ENCODE measurements at places on chromosomes 12 and 14.

GRCh38 chr12:80045594-80045993 lies 53.7 kb upstream of the OTOGL start:
- no peak for DNase-seq

DNA sequence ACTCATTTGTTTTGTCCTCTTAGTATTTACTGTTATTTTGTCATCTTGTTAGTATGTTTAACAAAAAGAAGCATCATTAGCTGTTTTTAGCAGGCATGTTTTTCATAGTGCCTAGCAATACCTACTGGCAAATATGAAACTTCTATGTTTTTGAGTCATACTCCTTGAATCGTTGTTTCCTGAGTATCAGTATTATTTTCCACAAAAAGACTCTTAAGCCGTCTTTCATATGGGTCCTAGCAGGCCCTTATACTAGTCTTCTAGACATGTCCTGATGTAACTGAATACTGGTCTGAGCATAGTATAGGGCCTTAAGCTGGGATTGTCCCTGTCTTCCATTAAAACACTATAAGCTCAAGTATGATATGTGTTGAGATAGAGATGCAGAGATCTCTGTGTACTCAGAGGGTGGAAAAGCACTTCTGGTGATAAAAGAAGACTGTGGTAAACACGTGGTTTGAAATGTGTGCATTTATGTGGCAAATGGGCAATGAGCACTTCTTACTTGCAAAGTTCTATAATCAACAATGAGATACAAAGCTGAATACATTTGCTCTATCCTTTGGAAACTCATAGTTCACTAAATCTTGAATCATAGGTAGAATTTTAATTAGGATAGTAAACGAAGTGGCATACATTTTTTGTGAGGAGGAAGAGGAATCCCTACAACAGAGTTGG lies 348.8 kb downstream of the PDZRN4 start:
- no peak for DNase-seq

DNA sequence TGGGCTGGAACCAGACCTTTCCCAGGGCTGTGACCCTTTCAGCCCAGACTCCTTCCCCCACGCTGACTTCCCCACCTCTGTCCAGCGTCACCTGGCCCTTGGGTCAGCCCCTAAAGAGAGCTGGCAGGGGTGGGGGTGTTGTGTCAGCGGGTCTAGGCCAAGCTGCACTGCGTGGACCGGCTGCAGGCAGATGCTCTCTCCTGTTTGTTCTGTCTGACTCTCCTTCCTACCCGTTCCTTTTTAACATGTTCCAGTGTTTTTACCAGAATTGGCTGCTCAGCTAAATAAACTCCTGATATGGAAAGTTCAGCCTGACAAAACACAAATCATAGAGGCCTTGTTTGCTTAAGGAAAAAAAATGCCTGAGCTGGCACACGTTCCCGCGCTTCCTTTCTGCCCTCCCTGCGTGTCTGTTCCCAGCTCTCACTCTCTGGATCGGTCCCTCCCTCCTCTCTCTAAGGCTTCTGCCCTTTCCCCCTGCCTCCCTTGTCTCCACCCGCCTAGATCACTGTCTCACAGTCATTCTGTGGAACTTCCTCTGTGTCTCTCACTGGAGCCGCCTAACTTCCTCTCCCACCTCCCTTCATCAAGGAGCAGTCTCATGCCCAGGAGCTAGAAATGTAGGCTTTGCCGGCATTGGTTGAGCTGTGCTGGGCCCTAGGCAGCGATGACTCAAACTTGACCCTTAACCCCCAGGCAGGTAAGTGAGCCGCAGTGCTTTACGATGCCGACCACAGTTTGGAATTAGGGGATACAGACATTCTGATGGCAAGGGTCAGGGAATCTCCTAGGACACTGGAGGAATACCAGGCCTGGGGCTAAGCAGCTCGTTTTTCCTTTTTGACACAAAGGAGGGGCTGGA lies 15.5 kb upstream of the MLXIP start:
- DNase-seq: no peak

DNA sequence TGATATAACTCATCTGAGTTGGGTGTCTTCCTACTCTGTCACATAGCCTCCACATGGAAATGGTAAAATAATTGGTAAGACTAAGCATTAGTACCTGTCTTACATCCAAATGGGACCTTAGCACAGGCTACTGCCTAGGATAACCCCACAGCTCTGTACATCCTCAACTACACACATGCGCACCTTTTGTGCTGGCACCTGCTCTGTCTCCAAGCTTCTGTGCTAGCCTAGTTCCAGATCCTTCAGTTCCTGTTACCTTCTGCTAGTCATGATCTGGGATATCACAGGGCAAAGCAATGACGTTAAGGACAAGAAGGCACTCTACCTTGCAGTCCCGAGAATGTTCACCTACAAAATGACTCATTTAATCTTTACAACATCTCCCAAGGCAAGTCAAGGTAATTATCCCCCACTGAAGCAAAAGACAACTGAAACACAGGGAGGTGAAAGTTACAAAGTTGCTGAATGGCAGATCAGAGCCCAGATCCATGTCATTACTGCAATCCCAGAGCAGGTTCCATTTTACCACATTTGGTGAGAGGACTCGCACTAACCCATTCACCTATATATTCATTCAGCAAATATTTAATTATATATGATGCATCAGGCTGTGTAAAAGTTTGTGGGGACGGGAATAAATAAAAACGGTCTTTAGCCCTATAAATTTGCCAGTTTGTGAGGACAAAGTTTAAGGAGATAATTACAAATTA lies 61.7 kb downstream of the PPM1H start:
- DNase-seq: no peak

GRCh38 chr12:56537546-56537945 lies 15.9 kb downstream of the RBMS2 start:
- DNase-seq: no peak

GRCh38 chr14:101599234-101599885 lies 38.1 kb downstream of the DIO3 start:
- DNase-seq: no peak

GRCh38 chr12:67539946-67540345 lies 108.6 kb upstream of the DYRK2 start:
- no peak for DNase-seq

GRCh38 chr14:60331201-60332045 lies 82.4 kb downstream of the PPM1A start:
- DNase-seq: peak; percentile 73

GRCh38 chr12:68189821-68190242 lies 30.3 kb upstream of the IFNG start:
- DNase-seq: no peak

GRCh38 chr12:25929142-25929541 lies 29.3 kb upstream of the RASSF8 start:
- DNase-seq: no peak

- no peak for DNase-seq
Measured at GRCh38 chr14:32939254-32940065, 781 bp downstream of the NPAS3 start.

GRCh38 chr14:91227183-91227628 lies 17.3 kb downstream of the GPR68 start:
- no peak for DNase-seq

DNA sequence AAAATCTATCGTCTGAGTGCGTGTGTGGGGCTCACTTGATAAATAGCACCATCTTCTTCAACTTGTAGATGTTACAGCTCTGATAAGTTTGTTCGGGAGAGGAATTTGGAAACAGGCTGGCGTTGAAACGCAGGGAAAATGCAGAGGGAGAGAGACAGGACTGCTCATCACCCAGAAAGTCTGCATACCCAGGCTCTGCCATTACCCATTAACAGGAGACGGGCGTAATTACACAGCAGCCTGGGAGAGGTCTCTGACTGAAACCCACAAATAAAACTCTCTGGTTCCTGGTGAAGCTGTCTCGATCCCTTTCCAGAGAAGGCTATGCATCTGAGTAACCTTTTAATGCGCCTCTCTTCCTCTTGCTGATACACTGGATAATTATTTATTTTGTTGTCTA lies 547.3 kb downstream of the BCL11B start:
- DNase-seq: no peak

DNA sequence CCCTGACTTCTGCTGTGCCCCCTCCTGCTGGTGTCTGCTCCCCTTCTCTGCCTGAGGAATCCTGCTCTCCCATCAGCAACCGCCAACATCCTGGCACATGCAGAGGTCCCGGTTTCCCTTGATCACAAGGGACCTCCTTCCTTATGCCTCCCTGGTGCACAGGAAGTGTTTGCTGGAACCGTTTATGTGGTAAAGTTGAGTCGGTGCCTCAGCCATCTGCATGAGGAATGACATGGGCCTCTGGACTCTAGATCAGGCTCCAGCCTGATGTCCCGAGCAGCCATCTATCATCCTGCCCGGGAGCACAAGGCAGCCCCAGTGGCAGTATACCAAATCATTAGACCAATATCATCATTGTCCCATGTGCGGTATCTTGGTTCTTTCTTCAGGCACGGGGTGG lies 90.4 kb downstream of the BORCS5 start:
- DNase-seq: no peak

- no peak for DNase-seq
Measured at GRCh38 chr12:6274231-6275221, 36.0 kb upstream of the PLEKHG6 start.

DNA sequence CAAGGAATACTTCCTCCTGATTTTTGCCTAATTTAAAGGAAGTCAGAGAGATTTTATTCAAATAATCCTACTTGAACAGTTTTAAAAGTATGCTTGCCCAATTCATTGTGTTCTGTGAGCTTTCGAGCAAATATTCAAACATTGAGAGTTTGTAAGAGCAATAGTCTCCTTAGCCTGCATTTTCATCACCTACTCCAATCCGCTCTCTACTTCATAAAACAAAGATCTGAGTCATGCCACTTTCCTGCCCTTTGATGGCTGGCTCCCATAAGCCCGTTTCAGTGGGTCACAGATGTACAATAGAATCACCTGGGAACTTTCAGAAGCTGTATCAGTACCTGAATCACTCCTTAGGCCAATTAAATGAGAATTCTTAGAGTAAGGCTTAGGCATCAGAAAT lies 319.2 kb downstream of the PDZRN4 start:
- DNase-seq: no peak

- DNase-seq: no peak
Measured at GRCh38 chr12:89105243-89105642, 247.1 kb downstream of the DUSP6 start.

- DNase-seq: peak; percentile 5
Measured at GRCh38 chr12:28872654-28873268, 276.3 kb upstream of the FAR2 start.

DNA sequence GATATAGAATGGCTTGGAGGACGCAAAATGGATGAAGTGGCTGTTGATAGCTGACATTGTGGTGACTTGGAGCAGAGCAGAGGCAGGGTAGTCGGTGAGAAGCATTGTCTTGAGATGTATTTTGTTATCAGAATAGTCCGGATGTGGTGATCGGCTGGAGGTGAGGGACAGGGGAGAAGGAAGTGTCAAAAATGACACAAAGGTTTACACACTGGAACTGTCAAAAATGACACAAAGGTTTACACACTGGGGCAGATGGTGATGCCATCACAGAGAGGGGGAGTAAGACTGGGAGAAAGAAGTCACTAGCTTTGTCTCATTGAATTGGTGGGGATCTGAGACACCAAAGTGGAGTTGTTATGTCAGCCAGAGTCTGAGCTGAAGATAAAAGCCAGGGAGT lies 30.1 kb downstream of the CDKL1 start:
- DNase-seq: no peak

DNA sequence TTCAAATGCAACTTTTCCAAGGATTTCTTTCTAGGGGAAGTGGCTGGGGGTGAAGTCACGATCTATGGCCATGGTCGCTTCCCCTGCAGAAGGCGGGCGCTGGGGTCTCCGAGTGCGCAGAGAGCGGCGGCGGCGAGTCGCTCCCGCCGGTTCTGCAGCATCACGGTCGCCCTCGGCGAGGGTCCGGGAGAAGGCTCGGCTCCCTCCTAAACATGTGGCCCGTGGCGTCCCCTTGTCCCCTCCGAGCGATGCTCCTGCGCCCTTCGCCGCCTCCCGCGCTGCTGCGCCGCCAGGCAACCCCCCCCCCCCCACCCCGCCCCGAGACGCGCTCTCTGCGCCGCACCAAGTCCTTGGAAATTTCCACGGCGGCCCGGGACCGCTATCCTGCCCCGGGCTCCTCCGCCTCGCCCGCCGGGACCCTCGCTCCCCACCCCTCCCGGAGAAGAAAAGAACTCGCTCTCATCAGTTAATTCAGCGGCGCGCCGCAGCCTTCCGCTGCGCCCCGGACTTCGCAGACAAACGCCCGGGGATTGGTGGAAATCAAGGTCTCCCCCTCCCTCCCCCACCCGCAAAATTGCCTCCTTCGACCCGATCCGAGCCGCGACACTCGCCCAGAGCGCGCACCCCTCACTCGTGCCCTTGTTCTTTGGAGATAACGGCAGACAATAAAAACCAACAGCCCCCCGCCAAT lies at the start of gene ST8SIA1:
Gene ST8SIA1, minus strand, starts transcription at position 298 of the 691 bp plus-strand sequence. CDS start 475 bp downstream, outside the sequence.
- DNase-seq: peak; percentile 71
